Posterior vena cava (tissue), 2 donors: ENCODE measurements at places on chromosomes 3 and 15. TPM values are rescaled to one million over a fixed set of nuclear protein-coding genes. Genes with fewer than 3 reads are reported as not detected.

DNA sequence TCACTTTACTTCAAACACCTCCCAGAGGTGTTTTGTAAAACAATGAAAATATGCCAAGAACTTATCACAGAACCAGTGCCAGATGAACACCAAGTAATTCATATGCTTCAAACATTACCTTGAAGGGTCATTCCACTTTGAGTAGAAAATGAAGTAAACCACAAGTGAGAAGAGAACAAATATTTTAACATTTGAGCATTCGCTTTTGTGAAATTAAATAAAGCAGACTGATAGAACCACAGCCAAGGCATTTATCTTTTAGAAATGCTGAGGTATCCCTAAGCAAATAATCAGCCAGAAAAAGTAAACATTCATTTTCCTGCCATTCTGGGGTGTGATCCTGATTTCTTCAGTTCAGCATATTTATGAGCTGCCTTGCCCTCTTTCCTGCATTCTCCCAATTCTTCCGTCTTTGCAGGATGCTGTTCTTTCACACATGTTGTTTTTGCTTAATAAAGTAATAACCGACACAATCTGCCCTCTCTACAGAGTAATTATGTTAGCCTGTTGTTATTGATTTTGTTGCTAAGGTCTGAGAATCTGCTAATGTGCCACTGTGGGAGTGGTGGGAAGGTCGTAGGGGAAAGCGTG is 235.6 kb upstream of the TGFBR2 start:
- no peak for DNase-seq

The GP9 gene
- total RNA-seq = not detected

DNA sequence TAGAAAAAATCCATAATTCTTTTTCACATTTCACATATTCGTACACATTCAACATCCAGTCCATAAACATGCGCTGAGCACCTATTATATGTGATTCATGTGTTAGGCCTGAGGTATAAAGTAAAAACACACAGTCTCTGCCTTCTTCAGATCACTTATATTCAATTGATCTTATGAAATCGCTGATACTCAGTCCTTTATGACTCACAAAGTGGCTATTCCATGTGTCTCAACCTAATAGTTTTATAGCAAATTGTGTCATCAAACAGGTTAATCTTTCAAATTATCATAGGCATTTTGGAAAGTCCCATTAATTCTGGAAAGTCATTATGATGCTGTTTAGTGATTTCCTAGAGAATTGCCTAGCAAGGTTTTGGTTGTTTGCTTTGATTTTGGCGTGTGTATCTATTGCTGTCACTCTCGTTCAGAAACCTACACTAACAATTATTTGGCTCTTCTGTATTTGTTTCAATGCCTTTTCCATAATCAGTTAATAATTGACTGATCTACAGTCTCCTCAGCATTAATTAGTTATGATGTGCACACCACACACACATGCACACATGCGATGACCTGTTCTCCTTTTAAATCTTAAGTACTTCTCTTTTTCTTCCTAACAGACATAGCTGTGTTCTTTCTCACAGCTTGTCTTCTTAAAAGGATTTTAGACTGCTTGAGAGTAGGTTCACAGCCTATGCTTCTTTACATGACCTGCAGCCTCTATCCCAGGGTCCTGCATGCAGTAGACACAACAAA is 353.1 kb downstream of the MECOM start:
- DNase-seq = no peak

The NECTIN3 gene
- total RNA-seq = 21.8 TPM

DNA sequence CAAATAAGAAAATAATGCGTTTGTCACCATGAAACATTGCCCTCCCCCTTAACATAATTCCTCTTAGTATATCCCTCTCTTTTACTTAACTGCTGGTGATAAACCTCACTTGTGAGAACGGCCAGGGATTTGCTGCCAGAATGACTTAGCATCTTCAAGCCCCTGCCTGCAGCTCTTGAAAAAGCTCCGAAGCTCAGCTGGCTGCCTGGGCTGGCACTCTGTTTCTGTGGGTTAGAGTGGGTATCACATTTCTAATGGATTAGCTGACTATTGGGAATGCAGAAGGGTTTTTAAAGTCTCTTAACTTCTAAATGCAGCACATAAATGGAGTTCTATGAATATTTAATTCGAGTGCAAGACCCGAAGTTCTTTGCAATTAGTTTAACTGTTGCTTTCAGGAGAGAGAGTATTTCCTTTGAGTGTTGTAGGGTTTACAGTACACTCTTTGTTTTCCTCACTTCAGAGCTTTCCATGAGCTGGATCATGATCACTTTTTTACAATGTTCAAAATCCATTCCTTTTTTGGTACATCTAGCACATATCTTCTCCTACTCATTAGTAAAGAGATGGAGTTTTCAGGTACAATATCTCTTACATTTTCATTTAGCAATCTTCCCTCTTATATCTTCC is 124.7 kb upstream of the RBMS3 start:
- DNase-seq = no peak

The TMEM207 gene
- total RNA-seq = not detected

DNA sequence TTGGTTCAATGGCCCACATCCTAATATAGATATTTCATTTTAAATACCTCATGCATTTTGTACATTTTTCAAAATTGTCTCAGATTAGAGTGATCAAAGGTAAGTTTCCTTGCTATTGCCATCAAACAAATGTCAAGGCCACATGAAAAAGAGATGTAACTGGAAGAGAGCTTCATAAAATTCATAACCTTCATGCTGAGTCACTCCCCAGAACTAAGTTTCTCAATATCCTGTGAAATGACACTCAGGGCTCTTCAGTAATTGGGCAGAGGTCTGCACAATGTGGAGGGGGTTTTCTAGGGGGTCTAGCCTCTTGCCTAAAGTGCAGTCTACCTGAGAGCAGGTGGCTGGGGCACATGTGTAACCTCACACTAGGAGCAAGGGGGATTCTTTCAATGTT is 152.2 kb upstream of the SLC2A2 start:
- no peak for DNase-seq

- no peak for DNase-seq
Observed at GRCh38 chr15:27679731-27680471, 419.2 kb downstream of the OCA2 start.

The CPN2 gene
- not detected for total RNA-seq

DNA sequence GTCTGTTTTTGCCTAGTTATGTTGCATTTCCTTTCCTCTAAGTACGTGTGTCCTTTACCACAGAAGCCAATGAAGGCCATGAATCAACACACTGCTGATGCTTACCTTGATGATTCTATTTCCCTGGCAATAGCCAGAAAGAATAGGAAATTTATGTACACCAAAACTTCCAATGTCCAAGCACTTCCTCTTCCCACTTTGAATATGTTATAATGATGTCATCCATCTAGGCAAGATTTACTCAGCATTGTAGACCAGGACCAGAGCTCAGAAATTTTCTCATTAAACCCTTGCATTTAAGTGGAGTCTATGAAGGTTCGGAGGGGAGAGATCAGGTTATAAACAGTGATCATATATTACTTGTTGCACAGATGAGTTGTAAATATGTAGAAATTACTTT is 126.0 kb downstream of the THRB start:
- DNase-seq = no peak

GRCh38 chr3:171049861-171050444 is 23.4 kb upstream of the SLC2A2 start:
- no peak for DNase-seq

DNA sequence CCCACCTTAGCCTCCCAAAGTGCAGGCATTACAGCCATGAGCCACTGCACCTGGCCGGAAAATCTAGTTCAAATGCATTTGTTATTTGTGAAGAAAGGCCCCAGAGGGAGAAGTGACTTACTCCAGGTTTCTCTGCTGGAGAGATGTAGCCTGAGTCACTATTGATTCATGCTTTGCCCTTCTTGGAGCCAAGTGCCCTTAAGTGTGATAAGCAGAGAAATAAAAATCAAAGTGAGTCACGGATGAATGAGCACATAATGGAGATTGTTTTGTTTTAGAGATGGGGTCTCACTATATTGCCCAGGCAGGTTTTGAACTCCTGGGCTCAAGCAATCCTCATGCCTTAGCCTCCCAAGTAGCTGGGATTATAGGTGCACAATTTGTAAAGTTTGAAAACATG is 33.1 kb downstream of the CDC25A start:
- no peak for DNase-seq

GRCh38 chr15:100141311-100142001 is 200.3 kb downstream of the ADAMTS17 start:
- no peak for DNase-seq

DNA sequence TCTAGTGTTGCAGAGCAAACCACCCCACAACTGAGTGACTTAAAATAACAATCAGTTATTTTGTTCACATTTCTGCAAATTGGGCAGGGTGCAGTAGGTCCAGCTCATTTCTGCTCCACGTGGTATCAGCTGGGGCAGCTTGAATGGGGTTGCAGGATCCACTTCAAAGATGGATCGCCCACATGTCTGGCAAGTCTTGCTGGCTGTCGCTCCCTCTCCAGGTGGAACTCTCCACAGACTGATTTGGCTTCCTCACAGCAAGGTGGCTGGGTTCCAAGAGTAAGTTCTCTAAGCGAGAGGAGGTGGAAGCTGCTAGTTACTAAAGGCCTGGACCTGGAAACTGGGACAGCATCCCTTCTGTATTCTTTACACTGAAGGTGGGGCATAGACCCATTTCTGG is 213.3 kb downstream of the SLC9A9 start:
- DNase-seq = no peak

DNA sequence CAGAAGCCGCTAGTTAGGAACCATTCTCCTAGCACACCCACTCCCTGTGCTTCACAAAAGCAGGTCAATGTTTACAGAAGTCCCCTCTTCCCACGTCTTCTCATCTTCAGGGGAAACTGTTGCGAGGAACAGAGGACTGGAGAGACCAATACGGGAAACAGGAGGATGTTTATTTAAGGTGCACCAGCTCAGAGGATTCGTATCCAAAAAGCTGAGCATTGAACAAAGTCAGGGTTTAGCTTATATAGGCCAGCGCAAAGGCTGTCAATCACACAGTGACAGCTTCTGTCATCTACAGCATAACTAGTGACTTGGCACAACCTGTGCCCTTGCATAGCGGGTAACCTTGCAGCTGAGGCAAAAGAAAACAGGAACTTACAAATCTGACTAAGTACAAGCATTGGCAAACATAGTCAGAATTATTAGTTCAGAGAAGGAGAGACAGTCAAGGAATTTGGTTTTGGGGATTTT is 61.3 kb downstream of the ZDHHC19 start:
- DNase-seq = no peak

- no peak for DNase-seq
Observed at GRCh38 chr3:168512802-168513201, 417.1 kb upstream of the GOLIM4 start.

The CPA3 gene
- total RNA-seq = 7.1 TPM

DNA sequence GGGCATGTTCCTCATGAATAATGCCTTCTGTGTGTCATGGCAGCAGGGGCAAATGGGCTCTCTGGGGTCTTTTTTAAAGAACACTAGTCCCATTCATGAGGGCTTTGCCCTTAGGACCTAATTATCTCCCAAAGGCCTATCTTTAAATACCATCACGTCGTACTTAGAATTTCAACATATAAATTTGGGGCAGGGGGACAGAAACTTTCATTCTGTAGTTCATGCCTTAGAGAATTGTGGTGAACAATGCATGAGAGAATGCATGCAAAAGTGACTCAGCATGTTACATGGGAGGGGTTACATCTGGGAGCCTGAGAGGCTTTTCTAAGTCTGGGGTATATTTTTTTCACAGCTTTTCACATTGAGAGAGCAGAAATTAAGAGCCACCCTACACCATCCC is 208.5 kb upstream of the ROPN1 start:
- DNase-seq = no peak

The GOLGA8R gene
- total RNA-seq = 3.4 TPM

DNA sequence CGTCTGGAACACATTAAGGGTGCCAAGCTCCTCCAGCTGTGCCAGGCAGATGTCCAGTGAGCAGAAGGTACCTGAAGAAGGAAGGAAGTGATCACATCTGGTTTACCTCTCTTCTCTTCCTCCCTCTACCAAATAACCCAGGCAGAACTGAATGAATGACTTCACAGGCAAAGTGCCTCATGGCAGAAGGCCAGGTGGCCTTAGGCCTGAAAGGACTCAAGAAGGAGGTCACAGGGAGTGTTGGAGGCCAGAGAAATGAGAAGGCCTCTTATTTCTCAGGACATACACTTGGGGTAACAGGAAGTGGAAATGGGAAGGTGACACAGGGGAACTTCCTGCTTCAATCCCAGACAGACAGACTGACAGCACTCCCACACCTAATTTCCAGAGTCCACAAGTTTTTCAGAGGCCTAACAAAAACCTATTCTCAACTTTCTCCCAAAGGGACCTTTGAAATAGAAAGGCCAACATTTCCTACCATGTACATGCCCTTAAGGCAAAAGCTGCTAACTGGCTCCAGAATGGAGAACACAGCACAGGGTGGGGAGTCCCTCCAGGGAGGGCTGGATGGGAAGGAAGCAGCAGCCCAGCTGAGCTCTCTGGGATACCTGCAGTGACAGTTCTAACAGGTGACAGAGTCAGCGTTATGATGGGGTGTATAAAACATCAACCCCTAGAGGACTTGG is 17.6 kb upstream of the SIN3A start:
- DNase-seq = no peak

The SLC22A14 gene
- total RNA-seq = 0.38 TPM

The PLSCR5 gene
- total RNA-seq = not detected

DNA sequence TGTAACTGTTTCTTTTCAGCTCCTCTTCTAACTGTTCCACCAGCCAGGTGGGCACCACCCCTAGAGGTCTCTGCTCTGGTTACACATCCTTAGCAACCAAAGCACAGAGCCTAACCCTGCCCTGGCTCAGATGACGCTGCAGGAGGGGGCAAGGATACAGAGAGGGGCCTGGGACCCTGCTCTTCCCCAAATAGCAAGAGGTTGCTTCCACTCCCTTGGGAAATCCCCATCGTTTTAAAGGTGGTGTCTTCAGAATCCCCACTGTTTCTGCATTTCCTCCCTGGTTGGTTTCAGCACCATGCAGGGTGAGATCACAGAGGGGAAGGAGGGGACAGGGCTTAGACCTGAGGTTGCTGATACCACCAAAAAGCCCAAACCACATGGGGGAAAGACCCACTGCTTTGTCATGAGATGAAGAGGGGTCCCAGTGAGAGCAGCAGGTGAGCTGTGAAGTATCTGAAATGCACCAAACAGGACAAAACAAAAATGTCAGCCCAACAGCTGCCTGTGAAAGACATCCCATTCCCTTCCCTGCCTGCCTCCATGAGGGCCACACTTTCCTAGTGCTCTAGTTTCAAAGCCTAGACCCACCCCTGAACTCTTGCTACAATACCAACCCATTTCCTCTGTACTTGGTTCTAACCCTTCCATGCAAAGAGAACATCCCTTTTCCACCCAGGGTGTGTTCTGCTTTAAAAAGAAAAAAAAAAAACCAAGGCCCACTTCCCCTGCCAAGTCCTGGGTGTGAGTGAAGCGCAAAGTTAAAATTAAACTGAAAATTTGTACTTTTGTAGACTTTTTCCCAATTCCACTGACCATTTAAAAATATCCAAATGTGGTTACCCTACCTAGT is 29.0 kb downstream of the ANP32A start:
- DNase-seq = no peak

GRCh38 chr3:132504375-132504933 is 87.2 kb downstream of the DNAJC13 start:
- no peak for DNase-seq

DNA sequence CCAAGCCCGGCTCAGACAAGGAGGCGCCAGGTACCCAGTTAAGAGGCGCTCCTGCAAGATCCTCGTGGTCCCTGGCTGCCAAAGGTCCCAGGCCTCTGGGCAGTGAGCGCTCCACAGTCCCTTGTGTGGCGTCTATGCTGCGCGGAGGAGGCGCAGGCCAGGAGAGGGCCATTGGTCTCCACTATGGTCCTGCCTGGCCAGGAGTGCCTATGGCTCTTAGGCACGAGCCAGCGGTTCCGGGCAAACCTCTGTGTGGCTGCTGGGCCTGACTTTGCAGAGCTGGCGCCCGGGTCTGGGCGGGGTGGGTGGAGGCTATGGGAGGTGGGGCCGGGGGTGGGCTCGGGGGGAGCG is 660 bp upstream of the ADAMTSL3 start:
- DNase-seq = no peak
